ENCODE measurements at places on chromosomes 7 and 10. TPM values are rescaled to one million over a fixed set of nuclear protein-coding genes. Genes with fewer than 3 reads are reported as not detected.

The PRR15 gene
- polyA plus RNA-seq: 3.3 TPM

The PTF1A gene
- polyA plus RNA-seq: not detected

The CYP2E1 gene
- 3.1 TPM for polyA plus RNA-seq

The CLDN3 gene
- polyA plus RNA-seq: not detected

The NOC3L gene
- 8.8 TPM for polyA plus RNA-seq

The TUBB8 gene
- not detected for polyA plus RNA-seq

The RASA4B gene
- 12.6 TPM for polyA plus RNA-seq

The PCLO gene
- polyA plus RNA-seq: 1.4 TPM

The GATA3 gene
- 2.4 TPM for polyA plus RNA-seq

The CASP2 gene
- 6.1 TPM for polyA plus RNA-seq

The SFTPA2 gene
- not detected for polyA plus RNA-seq

The TMEM184A gene
- polyA plus RNA-seq: 16.8 TPM

The INHBA gene
- 0.22 TPM for polyA plus RNA-seq

The CNTNAP2 gene
- under 0.01 TPM for polyA plus RNA-seq

The CHAT gene
- polyA plus RNA-seq: not detected

The AKR1C4 gene
- not detected for polyA plus RNA-seq

The DDIT4 gene
- 199 TPM for polyA plus RNA-seq

The GATAD1 gene
- 16.6 TPM for polyA plus RNA-seq

The CCL24 gene
- polyA plus RNA-seq: 0.20 TPM

The SLC39A12 gene
- not detected for polyA plus RNA-seq

The IL6 gene
- polyA plus RNA-seq: 921 TPM

The ZWINT gene
- polyA plus RNA-seq: 3.0 TPM

The STAMBPL1 gene
- polyA plus RNA-seq: 2.6 TPM

The AKR1C1 gene
- 38.1 TPM for polyA plus RNA-seq

The AGFG2 gene
- 21.8 TPM for polyA plus RNA-seq

The ASB4 gene
- polyA plus RNA-seq: 0.22 TPM

Measured in adipose tissue (tissue), 3 donors.